Left ventricle myocardium superior (tissue), 1 donor: ENCODE measurements at places on chromosomes 6 and 20.
A peak's percentile ranks its signal among the peaks of the same experiment; 100 is the strongest.

GRCh38 chr6:97195117-97195516 lies 87.9 kb downstream of the MMS22L start:
- DNase-seq = no peak

DNA sequence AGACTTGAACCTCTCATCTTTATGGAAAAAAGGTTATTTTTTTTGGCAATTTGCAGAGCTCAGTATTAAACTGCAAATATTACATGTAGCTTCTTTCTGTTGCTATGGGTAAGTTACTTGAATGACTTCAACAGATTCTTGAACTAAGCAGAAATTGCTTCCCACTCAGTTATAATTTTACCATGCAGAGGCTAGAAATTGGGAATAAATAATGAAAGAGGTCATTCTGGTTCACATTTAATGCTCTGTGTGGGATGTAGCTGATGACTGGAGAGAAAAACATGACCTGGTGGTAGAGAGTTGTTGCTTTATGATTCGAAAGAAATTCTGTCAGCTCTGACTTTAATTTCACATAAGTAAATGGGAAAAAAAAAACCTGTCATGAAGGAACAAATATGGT lies 16.8 kb upstream of the ADGB start:
- DNase-seq = no peak

DNA sequence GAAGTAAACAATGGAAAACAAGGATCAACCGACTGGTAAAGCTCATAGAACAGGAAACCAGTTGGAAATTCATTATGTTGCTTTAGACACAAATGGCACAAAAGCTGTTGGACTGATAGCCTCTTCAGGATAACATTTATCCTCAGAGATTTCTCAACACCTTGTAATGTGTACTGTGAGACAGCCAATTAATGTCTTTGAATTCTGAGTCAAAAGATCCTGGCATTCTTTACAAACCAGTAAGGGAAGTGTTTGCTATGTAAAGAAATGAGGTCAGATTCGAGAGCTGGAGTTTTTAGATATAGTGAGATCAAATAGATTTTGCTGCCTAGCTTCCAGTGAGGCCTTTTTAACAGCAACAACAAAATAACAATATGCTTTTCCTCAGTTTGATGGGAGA lies 439.2 kb downstream of the C6orf118 start:
- no peak for DNase-seq

- no peak for DNase-seq
These were observed 151.6 kb upstream of the CDH4 start for GRCh38 chr20:61100489-61100888.

DNA sequence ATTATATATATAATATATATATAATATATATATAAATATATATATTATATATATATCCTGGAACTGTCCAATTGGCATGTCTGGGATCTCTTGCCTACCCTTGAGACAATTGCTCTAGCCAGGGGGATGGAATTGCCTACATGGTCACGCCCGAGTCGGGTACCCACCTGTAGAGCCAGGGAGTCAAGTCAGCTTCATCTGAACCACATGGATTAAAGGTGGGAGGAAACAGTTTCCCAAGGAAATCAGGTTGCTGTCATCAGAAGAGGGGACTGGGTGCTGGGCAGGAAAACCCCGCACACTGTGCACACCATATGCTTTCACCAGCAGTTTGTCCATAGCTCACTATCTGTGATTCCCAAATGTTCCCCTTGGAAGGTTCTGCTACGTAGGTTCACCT lies 252.5 kb upstream of the NOX3 start:
- DNase-seq = no peak

- DNase-seq = no peak
These were observed 183.4 kb downstream of the PREX1 start for GRCh38 chr20:48644286-48644828.

GRCh38 chr20:38418509-38419204 lies 16.5 kb downstream of the SNHG17 start:
- peak; percentile 75 for DNase-seq

DNA sequence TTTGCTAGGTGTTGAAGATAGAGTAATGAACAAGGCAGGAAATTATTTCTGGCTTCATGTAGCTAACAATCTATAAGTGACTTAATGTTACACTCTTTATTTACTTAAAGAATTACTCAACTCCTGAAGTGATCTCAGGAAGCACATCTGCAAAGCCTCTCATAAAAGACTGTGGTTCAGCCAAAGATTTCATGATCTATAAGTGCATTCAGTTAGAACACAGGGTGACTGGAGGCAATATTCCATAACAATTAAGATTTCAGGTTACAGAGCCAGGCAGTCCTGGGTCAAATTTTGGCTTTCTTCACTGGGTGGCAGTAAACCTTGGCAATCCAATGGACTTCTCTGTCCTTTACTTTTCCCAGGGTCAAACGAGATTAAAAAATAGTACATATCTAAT lies 204.0 kb downstream of the TPBG start:
- DNase-seq = no peak

DNA sequence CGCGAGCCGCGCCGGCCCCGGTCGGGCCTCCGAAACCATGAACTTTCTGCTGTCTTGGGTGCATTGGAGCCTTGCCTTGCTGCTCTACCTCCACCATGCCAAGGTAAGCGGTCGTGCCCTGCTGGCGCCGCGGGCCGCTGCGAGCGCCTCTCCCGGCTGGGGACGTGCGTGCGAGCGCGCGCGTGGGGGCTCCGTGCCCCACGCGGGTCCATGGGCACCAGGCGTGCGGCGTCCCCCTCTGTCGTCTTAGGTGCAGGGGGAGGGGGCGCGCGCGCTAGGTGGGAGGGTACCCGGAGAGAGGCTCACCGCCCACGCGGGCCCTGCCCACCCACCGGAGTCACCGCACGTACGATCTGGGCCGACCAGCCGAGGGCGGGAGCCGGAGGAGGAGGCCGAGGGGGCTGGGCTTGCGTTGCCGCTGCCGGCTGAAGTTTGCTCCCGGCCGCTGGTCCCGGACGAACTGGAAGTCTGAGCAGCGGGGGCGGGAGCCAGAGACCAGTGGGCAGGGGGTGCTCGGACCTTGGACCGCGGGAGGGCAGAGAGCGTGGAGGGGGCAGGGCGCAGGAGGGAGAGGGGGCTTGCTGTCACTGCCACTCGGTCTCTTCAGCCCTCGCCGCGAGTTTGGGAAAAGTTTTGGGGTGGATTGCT lies 1.3 kb downstream of the VEGFA start:
- DNase-seq = peak; percentile 82

GRCh38 chr6:150813319-150813992 lies 52.0 kb upstream of the MTHFD1L start:
- no peak for DNase-seq

GRCh38 chr6:3751077-3751729 lies at the start of gene PXDC1:
TSS of gene PXDC1 (minus strand) at chr6:3751713. CDS start at chr6:3751531, 182 bp downstream.
- peak; percentile 54 for DNase-seq

GRCh38 chr6:129189266-129189665 lies 306.3 kb downstream of the LAMA2 start:
- no peak for DNase-seq

DNA sequence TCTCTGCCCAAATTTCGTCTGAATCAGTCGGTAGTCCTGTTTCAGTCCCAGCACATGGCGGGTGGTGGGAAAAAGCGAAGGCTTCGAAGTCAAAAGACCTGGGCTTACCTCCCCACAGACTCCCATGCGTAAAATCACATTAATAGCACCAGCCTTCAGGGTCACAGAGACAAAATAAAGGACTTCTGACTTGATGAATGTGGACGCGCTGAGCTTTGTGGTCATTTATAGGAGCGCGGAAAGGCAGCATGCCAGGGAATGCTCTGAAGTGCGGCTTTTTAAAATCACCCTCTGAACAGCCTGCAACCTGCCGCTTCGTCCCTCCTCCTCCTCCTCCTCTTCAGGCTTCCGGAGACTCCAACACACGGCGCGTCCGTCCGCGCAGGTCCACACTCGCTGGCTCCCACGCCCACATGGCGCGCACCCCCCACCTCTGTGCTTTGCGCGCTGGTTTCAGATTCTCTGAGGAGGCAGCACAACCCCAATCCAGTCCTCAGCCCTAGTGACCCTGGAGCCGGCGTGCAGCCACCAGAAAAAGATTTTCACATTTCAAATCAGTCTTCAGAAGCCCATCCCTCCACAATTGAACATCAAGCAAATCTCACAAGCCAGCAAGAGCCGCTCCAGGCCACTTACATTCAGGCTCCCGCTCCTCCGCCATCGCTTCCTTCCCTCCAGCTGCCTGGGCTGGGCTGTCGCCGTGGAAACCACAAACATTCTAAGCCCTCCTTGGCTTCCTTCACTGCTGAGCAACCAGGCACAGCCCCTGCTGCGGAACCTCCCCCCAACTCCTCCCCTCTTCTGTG lies at the start of gene C6orf118:
Gene C6orf118 (minus strand): TSS at position 680 of the 806 bp plus-strand sequence. CDS start 19 bp downstream, at position 661.
- DNase-seq = peak; percentile 70

DNA sequence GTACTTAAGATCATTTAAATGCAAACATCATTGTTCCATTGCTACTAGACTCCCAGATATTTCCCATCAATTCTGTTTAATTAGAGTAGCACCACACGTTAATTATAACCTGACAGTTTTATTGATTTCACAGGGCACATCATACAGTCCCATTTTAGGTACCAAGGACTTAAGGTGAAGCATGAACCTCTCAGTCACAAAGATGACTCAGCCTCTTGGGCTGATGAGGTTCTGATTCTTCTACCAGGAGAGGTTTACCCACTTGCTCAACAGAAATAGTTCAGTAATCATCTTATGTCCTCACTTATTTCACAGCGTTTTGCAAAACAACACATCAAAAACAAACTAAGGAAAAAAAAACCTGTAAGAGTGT lies 98.5 kb downstream of the HIVEP2 start:
- DNase-seq = no peak

GRCh38 chr6:166636191-166636933 lies 9.3 kb upstream of the RPS6KA2 start:
- no peak for DNase-seq

DNA sequence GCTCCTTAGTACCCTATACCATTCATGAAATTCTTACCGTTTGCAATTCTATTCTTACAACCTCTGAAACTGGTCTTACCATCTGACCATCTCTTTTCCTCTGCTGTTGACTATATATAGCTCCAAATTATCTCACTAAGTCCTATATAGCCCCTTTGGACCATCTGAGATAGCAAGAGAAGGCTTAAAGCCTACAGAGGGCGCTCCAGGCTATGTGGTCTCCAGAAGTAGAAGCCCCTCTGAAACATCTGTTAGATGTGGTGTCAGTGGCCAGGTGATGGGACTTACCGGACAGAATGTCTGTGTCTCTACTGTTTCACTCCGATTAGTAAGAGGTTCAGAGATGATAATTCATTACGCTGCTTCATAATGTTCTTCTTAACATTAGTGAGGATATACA lies 140.7 kb upstream of the BMP2 start:
- no peak for DNase-seq

- no peak for DNase-seq
These were observed 43.1 kb downstream of the UST start for GRCh38 chr6:148789948-148790347.

DNA sequence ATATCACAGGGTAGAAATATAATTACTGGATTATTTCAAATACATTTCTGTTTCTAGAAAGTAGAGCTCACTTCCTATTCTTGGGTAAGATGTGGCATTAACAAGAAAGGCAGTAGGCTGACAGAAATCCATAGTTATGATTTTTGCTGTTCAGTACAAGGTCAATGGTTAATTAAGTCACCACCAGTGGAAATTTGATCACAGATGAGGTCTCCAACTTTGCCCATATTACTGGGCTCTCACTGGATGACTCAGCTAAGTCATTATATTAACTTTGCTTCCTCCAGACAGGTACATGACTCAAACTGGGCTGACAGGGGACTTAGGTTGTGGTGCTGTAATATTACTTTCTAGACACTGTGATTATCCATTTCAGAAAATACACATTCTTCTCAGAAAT lies 212.4 kb downstream of the GRIK2 start:
- no peak for DNase-seq

DNA sequence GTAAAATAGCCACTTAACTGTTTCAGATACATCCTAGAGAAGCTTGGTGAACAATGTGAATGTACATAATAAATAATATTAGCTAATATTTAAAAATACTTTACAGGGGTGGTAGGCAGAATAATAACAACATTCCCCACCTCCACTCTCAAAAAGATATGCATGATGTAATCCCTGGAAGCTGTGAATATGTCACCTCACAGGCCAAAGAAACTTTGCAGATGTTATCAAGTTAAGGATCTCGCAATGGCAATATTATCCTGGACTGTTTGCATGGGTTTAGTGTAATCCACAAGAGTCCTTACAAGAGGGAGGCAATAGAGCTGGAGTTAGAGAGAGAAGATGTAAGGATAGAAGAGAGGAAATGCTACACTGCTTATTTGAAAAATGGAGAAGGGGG lies 7.0 kb upstream of the PTPRK start:
- no peak for DNase-seq

GRCh38 chr6:48881551-48881950 lies 581.5 kb downstream of the MMUT start:
- no peak for DNase-seq

- DNase-seq = no peak
These were observed 17.9 kb downstream of the CASS4 start for GRCh38 chr20:56429941-56430340.

DNA sequence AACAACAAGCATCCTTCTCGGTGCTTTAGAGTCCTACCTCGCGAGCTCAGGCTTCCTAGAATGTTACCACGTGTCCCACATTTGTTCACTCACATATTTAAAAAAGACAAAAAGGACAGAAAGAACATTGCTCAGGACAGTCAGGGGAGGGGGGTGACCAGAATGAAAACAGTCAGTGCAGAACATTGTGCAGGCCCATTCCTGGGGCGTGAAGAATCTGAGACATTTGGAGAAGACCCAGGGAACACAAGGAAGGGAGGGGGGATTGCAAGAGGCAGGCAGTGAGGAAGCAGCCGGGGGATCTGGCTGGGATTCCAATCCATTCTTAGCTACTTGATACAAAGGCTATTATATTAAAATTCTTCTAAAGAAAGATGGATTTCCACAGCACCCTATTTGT lies 270.4 kb upstream of the CITED2 start:
- peak; percentile 29 for DNase-seq

- DNase-seq = no peak
These were observed 100.5 kb downstream of the TFAP2A start for GRCh38 chr6:10314163-10314955.

- DNase-seq = no peak
These were observed 81.1 kb upstream of the GPR6 start for GRCh38 chr6:109897025-109897424.
